ENCODE measurements at places on chromosomes 1 and 21. TPM values are rescaled to one million over a fixed set of nuclear protein-coding genes. Genes with fewer than 3 reads are reported as not detected.

GRCh38 chr1:201002510-201002909 lies 21.0 kb downstream of the KIF21B start:
- no peak overlapping the region for H3K4me3 ChIP-seq
- DNase-seq = no peak
- no peaks in the 10 kb centered on the region for H3K4me1 ChIP-seq

GRCh38 chr1:110591956-110592355 lies 14.2 kb downstream of the KCNA2 start:
- no peaks in the 10 kb centered on the region for H3K4me1 ChIP-seq
- DNase-seq = no peak
- no peak overlapping the region for H3K4me3 ChIP-seq
- no peak overlapping the region for H3K27ac ChIP-seq

GRCh38 chr21:31182231-31183140 lies 144.2 kb upstream of the KRTAP19-8 start:
- H3K4me1 ChIP-seq = no peaks in the 10 kb centered on the region
- DNase-seq = no peak
- no peaks in the 10 kb centered on the region for H3K27me3 ChIP-seq
- H3K36me3 ChIP-seq = no peaks in the 10 kb centered on the region

OPTC gene
- total RNA-seq = not detected

DNASE2B gene
- total RNA-seq = not detected

NHLH1 gene
- not detected for total RNA-seq

DNA sequence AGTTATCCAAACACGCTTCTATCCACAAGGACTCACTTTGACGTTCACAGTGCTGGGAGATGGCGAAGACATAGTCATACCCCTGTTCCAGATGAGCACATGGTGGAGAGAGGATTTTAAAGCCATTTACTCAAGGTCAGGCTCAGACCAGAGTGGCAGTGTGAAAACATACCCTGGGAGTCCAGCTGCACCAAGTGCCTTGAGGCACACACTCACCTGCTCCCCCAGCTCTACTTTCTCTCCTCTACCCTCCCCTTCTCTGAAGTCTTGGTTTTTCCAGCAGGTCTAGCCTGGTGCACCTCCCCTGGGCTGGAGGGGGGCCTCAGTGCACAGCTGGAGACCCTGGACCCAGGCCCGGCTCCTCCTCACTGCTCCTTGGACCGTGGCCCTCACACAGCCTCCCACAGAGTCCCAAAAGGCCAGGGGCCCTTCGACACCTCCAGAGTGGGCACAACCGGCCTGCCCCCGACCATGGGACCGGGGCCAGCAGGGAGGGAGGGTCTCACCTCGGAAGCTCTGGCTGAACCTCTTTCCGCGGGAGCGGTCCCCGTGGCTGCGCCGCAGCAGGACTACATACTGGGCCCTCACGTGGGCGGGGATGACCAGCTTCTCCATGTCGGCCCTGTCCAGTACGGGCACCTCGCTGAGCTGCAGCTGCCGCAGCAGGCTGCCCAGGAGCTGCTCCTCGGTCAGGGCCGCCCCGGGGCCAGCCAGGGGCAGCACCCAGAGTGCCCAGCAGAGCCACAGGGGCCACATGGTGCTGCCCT lies 452 bp downstream of the LEFTY2 start:
- no peaks in the 10 kb centered on the region for H3K27me3 ChIP-seq
- no peak for DNase-seq
- H3K4me1 ChIP-seq = no peaks in the 10 kb centered on the region
- H3K36me3 ChIP-seq = no peaks in the 10 kb centered on the region
- no peak overlapping the region for H3K27ac ChIP-seq

- H3K4me1 ChIP-seq = peaks cover 24% of the 10 kb centered on the region
- peak; percentile 43 for DNase-seq
- no peak overlapping the region for H3K27ac ChIP-seq
Observed at GRCh38 chr1:89971600-89971999, 23.3 kb upstream of the ZNF326 start.

- peak overlapping the region; percentile 28 for H3K4me3 ChIP-seq
- DNase-seq = peak; percentile 94
- H3K27ac ChIP-seq = peak overlapping the region; percentile 74
- no peaks in the 10 kb centered on the region for H3K27me3 ChIP-seq
- H3K36me3 ChIP-seq = no peaks in the 10 kb centered on the region
Observed at GRCh38 chr1:19450811-19451515, 34.4 kb downstream of the CAPZB start.

- H3K4me3 ChIP-seq = no peak overlapping the region
- DNase-seq = no peak
- H3K36me3 ChIP-seq = no peaks in the 10 kb centered on the region
- no peaks in the 10 kb centered on the region for H3K27me3 ChIP-seq
- H3K4me1 ChIP-seq = no peaks in the 10 kb centered on the region
Observed at GRCh38 chr1:163826500-163826899, 504.7 kb downstream of the NUF2 start.

- H3K4me1 ChIP-seq = peaks cover 21% of the 10 kb centered on the region
- no peak overlapping the region for H3K27ac ChIP-seq
- H3K27me3 ChIP-seq = no peaks in the 10 kb centered on the region
- DNase-seq = no peak
- no peaks in the 10 kb centered on the region for H3K36me3 ChIP-seq
- H3K4me3 ChIP-seq = peak overlapping the region; percentile 66
Observed at GRCh38 chr1:27576806-27577227, 27.1 kb downstream of the AHDC1 start.

DNA sequence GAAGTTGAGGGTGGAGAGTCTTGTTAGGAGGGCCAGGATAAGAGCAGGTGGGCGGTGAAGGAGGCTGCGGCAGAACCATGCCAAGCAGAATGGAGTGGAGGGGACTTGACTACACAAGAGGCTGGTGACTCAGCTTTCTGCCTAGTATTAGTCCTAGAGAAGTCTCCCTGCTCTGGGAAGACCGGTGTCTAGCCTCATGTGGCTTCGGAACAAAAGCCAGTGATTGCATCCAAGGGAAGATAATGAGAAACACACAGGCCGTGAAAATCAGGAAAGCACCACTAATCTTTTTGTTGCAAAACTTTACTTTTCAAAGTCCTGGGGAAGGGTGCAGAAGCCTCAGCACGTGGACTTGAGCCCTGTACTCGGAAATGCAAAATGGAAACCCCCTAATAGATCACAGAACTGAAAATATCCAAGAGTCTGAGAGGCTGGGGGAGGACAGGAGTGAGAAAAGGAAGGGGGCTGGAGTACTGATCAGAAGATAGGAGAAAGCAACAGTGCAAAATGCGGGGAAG lies 31.4 kb downstream of the DDR2 start:
- H3K36me3 ChIP-seq = no peaks in the 10 kb centered on the region
- H3K27me3 ChIP-seq = no peaks in the 10 kb centered on the region
- peaks cover 6% of the 10 kb centered on the region for H3K4me1 ChIP-seq
- H3K27ac ChIP-seq = no peak overlapping the region
- peak; percentile 17 for DNase-seq

- H3K36me3 ChIP-seq = no peaks in the 10 kb centered on the region
- H3K4me3 ChIP-seq = no peak overlapping the region
- no peak overlapping the region for H3K27ac ChIP-seq
- no peak for DNase-seq
- no peaks in the 10 kb centered on the region for H3K4me1 ChIP-seq
Observed at GRCh38 chr1:108663074-108663473, 2.2 kb upstream of the HENMT1 start.

OLFML2B gene
- total RNA-seq = 1.4 TPM

MAN1C1 gene
- 0.11 TPM for total RNA-seq

Data from PC-3 (cell line).